ENCODE measurements at places on chromosomes 5 and 9. TPM values are rescaled to one million over a fixed set of nuclear protein-coding genes. Genes with fewer than 3 reads are reported as not detected.

- peak; percentile 87 for DNase-seq
Measured at GRCh38 chr5:149550268-149550583, 1.0 kb downstream of the CSNK1A1 start.

- peak; percentile 90 for DNase-seq
Measured at GRCh38 chr5:10310066-10310779, 2.5 kb upstream of the CMBL start.

DNA sequence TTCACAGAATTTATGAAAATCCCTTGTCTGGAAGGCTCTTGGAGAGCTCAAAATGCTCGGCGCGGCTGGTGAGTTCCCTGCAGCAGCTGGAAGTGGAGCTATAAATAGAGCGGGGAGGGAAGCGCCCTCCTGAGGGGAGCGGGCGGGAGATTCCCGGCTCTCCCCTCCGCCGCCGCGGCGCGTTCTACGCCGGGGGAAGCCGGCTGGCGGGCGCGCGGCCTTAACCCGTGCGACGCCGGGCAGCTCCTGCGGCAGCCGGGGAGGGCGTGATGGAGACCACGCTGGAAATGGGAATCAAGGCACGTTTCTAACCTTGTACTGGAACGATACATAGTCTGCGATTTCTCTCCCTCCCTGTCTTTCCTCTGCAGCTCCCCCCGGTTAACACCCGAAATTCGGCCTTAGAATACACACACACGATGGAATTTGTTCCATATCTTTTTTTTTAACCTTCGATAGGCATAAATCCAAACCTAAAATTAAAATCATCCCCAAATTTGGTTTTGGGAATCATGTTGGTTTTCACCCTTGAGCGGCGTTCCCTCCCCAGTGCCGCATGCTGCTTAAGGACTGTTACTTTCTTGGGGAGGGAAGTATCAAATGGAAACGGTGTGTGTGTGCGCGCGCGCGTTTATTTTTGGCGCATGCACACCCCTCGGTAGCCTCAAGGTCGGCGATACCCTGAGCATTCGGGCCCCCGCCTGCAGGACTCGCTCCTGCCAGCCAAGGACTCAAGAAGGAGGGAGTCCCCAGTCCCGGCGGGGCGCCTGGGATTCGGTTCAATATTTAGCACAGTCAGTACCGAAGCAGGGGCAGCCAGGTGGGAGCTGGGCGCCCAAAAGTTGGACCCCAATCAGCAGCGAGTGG, 306.3 kb upstream of the KCNN2 start:
- DNase-seq = peak; percentile 66

- peak; percentile 37 for DNase-seq
Measured at GRCh38 chr5:75666801-75667200, 50.4 kb downstream of the POC5 start.

DNA sequence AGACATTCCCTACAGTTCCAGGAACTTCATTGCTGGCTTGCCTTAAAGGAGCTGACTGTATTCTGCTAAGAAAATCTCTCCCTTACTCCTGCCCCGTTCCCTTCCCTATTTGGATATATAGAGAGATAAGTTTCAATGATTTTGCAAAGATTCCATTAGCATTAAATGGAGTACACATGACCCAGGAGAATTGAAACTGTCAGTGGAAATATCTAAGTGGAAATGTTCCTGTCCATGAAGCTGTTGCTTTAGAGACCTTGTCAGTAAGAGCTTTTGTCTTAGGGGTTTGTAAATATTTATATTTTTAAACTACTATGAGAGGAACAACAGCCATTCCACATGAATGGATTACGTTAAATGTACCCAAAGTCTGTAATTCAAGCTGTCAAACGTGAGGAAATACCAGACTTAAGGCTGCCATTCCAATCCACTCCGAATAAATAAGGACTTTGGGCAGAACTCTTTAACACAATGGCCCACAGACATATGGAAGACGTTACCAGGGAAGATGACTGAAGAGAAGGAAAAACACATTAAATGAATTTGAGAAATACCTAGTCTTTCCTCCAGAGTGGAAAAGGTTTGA, 387.1 kb upstream of the PAPPA start:
- DNase-seq = no peak

Gene GPX8
- 158 TPM for total RNA-seq

Gene SV2C
- not detected for total RNA-seq
